ENCODE measurements at places on chromosomes 12 and 14. TPM values are rescaled to one million over a fixed set of nuclear protein-coding genes. Genes with fewer than 3 reads are reported as not detected.

DNA sequence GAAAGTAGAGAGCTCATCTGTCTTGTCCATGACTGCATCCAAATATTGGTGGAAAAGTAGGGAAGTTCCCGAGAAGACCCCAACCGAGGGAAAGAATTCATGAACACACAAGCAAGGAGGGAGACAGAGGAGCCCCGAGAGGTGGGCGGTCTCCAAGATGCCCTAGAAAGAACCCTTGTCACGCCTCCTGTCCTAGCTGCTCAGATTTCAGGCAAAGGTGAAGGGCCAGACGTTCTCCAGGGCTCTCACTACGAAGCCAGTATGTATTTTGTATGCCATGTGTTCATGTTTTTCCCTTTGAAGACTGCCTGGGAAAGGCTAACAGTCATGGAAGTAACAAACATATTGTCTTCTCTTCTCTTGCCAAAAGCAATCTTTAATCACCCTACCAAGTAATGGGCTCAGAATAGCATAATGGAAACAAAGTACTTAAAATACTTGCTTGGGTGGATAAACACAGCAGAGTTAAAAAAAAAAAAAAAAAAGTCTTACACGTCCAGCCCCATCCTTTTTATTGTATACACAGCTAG lies 99.2 kb upstream of the TBX3 start:
- DNase-seq: no peak

GRCh38 chr14:29576927-29577326 lies 350.7 kb downstream of the PRKD1 start:
- DNase-seq: no peak

GRCh38 chr14:104843442-104844305 lies 21.4 kb upstream of the CEP170B start:
- DNase-seq: no peak

Gene MED13L
- 42.4 TPM for total RNA-seq

Gene LARP4
- total RNA-seq: 38.3 TPM

Gene CCDC88C
- total RNA-seq: 5.0 TPM

Measured in foreskin keratinocyte (primary cell).